ENCODE measurements at places on chromosomes 6 and 20.

DNA sequence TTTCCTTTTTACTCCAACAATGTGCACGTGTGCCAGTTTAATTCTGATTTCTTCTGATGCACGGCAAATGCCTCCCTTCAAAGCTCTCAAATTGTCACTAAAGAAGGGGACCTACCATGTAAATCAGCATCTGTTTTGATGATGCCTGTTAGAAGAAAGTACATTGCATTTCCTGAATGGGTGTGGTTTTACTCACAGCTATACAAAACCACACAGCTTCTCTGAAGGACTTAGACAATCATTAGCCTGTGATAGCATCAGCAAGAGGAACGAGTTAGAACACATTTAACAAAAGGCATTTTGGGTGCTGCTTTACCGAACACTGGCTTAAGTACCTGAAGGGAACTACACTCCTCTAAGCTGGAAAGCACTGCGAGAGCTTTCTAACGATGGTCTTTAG lies 109.4 kb downstream of the ATXN1 start:
- no peak for DNase-seq

DNA sequence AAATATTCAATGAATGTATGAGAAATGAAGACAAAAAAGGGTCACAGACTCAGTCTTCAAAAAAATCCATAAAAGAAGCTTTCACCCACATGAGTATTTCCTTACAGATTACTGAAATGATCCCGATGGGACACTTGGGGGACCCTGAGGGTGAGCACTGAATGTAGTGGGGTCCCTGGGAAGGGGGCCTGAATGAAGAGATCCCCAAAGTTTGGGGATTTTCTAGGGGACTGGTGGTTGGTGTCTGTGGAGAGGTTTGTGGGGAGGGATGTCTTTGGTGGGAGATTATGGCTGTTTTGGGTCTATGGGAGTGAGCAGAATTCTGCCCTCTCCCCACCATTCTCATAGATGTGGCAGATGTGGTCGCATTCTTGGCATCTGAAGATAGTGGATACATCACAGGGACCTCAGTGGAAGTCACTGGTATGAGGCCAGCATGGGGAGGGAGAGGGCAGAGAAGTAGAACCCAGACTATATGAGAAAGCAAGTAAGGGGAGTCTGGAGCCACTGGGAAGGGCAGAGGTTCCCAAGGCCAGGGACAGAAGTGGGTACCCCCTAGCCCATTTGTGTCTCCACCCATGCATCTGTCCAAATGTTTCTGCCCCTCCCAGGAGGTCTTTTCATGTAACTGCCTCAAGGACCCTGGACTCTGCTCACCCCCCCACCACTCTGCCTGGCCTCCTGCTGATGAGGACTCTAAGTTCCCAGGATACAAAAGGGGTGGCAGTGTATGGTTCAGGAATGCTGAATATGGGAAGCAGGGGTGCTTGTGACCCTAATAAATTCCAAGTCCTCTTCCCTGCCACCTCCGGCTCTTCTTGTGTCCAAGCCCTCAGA lies 1.8 kb downstream of the HSD17B8 start:
- no peak for DNase-seq

DNA sequence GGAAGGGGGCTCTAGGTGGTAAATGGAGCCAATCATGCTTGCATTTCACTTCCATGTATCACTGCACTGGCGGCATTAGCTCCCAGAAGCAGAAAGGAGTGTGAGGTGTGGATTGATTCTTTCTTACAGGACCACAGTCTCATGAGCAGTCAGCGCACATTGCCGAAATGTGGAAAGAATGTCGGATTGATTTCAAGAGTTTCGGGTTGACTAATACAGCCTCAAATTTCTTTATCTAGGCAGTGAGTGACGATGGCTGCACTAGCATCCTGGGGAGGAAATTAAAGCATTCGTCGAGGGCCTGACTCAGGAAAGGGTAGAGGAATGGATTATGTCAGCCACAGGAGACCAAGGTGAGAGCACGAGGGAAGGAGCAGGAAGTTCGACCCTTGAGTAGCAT lies 222.8 kb upstream of the CDYL start:
- DNase-seq = no peak

DNA sequence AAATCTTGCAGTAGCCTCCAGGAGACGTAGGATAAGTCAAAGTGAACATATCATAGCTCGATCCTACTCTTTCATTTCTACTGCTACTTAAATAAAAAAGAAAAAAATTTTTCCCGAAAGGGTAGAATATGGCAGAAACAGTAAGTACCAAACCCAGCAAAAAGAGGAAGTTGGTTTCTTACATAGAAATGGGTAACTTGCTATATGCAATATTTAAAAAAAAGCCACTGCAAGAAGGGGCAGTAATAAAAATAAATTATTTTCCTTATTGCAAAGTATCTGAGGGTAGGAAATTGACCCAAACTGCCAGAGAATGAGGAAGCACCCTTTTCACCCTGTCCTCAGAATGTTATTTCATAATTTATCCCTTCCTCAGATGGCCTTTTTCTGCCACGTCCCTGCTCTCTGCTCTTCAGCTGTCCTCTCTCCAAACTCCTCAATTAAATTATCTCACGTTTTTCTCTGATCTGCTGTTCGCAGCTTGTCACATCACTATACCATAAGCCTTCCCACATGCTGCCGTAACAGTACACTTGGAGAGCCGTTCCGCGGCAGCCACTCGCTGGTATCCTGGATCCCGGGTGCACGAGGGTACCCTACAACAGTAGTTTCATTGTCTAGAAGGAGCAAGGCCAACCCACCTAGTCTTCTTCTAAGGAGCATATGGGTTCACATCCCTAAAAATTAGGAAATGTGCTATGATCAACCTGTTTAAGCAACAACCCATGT lies 149.6 kb downstream of the BACH2 start:
- no peak for DNase-seq

GRCh38 chr6:157323966-157324300 lies 614 bp upstream of the TMEM242 start:
- peak; percentile 2 for DNase-seq

- no peak for DNase-seq
These were observed 22.1 kb upstream of the TINAG start for GRCh38 chr6:54286141-54286540.

DNA sequence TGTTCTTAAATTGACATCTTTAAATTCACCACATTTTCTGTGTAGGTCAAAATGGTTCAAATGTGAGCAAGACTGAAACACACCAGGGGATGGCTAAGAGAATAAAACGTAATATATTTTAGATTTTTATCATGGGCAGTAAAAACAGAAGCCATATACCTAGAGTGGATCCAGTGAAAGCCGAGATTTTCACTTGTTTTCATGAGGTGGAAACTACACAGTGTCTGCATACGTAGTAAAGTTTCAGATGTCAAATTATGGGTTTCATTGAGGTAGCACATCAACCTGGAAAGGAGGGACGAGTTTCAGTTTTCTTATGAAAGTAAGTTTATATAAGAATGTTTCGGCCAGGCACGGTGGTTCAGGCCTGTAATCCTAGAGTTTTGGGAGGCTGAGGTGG lies 25.9 kb downstream of the METTL24 start:
- no peak for DNase-seq

- no peak for DNase-seq
These were observed 295.8 kb downstream of the PREX1 start for GRCh38 chr20:48532028-48532427.

GRCh38 chr6:11791354-11792107 lies 12.9 kb upstream of the ADTRP start:
- no peak for DNase-seq

- no peak for DNase-seq
These were observed 1.4 kb downstream of the SMAP1 start for GRCh38 chr6:70669133-70669532.

DNA sequence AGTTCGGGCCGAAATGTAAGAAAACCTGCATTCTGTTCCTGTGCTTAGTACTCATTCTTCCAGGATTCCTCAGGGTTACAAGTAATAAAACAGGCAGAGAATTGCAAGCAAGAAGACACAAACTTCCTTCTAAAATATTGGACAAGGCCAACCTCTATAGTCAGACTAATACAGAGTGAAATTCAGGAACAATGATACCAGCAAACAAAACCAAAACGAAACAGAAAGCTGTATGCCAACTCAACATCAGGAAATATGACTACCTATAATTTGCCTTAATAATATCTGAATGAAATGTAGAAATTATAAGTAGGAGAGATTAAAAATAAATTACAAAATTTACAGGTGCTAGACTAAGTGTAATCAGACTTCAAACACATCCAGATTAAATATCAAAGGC lies 238.8 kb downstream of the HIVEP2 start:
- no peak for DNase-seq

- no peak for DNase-seq
These were observed 684.2 kb downstream of the KIF16B start for GRCh38 chr20:15889061-15889460.

DNA sequence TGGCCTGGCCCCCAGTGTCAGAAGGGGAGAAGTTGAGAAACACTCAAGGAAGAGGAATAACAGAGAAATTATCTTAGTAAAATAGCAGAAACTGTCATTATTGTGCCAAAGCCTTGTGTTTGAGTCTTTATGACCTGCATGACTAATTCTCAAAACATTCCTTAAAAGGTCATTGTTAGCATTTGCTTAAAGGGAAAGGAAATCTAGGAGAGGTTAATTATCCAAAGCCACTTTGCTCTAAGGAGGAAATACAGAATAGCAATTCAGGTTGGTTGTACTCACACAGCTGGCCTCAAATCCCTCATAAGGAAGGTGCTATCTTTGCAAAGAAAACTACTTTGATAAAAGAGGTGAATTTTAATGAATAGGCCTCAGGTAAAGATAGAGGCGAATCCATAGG lies 516.7 kb downstream of the CBLN4 start:
- no peak for DNase-seq

DNA sequence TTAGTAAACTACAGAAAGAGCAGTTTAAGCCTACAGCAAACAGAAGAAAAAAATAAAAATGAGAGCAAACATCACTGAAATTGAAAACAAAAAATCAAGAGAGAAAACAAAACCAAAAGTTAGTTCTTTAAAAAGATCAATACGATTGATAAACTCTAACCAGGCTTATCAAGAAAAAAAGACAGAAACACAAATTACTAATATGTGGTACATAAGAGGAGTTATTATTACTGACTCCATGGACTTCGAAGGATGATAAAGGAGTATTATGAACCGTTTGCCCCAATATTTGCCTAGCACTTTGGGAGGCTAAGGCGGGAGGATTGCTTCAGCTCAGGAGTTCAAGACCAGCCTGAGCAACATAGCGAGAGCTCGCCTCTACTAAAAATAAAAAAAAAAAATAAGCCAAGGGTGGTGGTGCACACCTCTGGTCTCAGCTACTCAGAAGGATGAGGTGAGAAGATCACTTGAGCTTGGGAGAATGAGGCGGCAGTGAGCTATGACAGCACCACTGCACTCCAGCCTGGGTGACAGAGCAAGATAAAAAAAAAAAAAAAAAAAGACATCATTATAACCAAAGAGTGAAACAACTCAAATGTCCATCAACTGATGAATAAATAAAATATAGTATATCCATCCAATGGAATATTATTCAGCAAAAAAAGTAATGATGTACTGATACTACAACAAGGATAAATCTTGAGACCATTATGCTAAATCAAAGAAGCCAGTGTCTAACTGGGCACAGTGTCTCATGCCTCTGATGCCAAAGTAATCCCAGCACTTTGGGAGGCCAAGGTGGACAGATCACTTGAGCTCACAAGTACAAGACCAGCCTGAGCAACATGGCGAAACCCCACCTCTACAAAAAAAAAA lies 12.9 kb downstream of the TRPC4AP start:
- no peak for DNase-seq

GRCh38 chr6:167978607-167979006 lies 18.9 kb upstream of the KIF25 start:
- no peak for DNase-seq

DNA sequence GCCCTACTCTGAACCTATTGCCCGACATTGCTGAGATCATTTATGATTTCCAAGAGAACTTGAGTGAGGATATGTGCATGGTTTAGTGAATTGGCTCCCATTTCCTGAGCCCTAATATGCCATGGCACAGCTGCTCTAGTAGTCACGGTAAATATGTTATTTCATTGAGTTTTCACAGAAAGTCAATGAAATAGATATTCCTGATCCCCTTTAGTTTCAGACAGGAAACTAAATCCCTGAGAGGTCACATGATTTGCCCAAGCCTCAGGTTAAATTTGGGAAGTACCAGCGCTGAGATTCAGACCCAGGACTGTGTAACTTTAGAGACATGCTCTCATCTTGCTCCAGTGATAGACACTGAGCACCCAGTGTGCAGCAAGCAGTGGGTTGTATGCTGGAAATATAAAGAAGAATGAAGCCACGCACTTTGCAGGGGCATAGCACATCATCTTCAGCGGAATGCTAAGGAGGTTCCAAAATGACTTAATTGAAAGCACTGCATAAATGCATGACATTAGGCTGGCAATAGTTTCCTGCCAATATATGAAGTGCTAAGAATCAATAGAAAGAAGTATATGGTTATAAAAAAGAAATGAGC lies 70.6 kb downstream of the FARS2 start:
- DNase-seq = no peak

DNA sequence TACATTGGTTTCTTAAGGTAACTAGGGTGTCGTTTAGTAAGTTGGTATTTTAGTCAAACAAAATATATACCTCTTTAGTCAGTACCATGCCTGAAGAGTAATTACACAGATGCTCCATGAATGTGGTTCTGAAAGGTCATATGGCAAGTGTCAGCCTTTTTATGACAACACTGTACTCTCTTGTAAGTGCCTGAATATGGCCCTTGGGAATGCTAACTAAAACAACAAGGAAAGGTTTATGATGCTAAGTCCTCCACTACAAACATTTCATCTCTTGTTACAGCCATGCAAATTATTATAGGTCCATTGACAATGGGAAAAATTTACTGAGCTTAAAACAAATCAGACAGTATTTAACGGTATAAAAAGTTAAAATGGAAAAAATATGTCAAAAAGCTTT lies 39.0 kb upstream of the SUPT3H start:
- no peak for DNase-seq

- DNase-seq = no peak
These were observed 237.5 kb downstream of the ATXN1 start for GRCh38 chr6:16523606-16524379.

DNA sequence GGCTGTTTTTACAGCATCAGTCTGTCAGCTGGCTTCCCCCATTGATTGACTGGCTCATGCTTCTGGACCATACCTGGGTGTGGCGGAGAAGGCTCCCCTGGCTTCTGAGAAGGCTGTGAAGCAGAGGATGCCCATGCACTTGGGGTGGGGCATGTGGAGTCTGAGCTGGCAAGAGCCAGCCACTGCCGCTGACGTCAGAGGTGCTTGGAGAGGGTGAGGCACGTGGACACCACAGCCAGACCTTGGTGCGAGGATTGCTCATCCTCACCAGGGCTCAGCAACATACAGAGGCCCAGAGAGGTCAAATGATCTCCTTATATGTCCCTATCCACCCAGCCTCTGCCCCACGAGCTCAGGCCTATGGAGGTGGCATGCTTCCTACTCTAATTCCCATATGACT lies 211.2 kb upstream of the PMEPA1 start:
- DNase-seq = no peak

Measured in activated CD4-positive, alpha-beta T cell treated with anti-CD3 and anti-CD28 coated beads, Interleukin-2, amount 50 U/mL, for 24 hours (primary cell).